ENCODE measurements at places on chromosomes 13 and 19.

DNA sequence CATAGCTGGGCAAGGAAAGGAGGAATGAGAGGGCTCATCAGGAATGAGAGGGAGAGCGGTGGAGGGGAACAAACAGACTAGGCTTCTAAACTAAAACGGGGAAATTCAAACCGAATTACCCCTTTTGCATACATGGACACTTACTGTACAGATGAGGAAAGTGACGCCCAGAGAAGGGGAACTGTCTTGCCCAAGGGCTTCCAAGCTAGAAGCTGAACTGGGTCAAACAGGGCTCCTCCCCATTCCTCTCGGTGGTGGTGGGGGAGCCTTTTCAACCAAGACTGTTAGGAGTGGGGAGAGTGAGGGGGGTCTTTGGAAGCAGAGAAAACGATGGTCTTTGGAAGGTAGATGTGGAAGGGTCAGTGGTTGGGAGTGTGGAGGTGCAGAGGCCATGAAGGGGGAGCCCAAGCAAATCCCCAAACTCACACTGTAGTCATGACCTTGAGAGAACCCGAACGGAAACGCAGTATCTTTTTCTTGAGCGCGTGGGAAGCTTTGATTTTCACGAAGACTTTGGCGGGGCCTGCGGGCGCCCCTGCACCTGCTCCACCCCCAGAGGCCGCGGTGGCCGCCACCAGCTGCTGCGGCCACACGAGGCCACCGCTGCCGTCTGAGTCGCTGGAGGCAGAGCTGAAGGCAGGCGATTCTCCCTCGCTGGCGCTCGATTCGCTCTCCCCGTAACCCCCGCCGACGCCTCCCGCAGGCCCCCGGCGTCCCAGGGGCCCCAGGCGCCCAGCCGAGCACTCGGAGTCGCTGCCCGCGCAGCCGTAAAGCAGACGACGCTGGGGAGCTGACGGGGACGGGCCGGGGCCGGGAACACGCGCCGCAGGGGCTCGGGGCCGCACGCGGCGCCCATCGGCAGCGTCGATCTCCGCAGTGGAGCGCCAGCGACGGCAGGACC is 12.3 kb upstream of the GNG8 start:
- DNase-seq = peak; percentile 56

- peak; percentile 47 for DNase-seq
Observed at GRCh38 chr13:109412283-109412901, 374.0 kb downstream of the IRS2 start.

DNA sequence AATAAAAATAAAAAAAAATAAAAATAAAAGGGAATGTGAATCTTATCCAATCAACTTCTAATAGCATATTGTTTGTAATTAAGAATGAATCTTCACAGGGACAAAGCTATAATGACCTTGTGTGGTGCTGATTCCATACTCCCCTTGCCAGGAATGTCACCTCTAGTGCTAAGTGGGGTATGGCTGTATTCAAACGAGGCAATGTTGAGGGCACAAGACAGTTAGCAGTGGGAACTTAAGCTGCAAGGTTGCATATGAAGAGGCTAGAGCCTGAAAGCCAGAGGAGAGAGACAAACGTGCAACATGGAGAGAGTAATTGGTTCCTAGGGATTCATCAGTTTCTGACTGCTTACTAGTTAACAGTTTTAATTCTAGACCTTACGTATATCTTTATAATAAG is 43.9 kb upstream of the CSNK1A1L start:
- DNase-seq = peak; percentile 9

- no peak for DNase-seq
Observed at GRCh38 chr13:40801255-40802217, 12.1 kb downstream of the SLC25A15 start.

DNA sequence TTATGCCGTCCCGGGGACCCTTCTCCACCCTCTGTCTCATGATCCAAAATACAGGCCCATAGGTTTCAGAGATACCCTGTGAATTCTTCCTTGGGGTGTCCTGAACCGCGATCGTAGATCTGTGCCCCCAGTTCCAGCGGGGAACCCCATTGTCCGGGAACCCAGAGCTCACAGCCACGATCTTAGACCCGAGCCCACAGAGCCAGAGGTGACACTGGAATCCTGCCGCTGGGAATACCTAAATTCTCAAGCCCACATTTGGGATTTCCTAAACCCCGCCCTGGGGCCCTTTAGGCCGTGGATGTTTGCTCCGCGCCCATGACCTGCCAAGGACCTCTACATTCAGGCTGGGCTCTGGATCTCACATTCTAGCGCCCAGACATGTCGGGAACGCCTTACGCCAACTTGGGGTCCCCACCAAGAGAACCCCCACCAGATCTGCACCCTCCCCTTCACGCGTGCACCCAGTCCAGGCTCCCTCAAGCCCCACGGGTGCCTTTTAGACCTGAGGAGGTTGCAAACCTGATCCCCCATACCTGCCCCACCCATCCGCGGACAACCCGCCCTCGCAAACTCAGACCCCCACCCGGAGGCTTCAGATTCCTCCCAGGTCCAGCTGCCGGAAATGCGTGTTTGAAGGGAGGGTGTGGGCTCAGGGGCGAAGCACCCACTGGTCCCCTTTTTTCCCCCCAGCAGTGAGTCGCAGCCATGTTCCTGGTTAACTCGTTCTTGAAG is 605 bp downstream of the CAPNS1 start:
- DNase-seq = peak; percentile 77

GRCh38 chr19:55801416-55801815 is 30.4 kb downstream of the NLRP11 start:
- DNase-seq = no peak

DNA sequence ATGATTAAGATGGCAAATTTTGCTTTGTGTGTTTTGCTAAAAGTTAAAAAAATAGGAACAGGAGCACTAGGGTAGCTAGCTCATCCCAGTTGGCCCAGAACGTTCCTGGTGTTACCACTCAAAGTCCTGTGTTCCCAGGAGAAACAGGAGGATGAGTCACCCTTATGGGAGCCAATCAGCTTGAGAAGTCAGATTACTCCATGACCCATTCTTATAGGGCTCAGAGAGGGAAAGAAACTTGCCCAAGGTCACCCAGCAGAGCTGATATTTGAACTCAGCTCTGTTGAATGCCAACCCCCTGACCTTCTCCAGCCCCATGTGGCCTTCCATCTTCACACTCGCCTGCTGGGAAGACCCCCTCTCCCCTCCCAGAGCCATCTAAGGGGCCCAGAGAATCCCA is 13.0 kb downstream of the NMRK2 start:
- no peak for DNase-seq

DNA sequence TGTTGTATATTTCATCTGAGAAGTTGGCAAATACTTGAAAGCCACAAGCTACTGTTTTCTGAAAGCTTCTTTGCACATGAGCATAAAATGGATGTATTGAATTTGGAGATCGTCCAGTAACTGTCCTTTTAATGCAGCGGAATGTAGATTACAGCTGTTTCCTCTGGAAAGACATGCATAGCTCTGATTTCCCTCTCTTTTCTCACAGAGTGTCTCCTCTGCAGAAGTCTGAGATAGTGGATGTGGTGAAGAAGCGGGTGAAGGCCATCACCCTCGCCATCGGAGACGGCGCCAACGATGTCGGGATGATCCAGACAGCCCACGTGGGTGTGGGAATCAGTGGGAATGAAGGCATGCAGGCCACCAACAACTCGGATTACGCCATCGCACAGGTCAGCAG is 283.0 kb downstream of the SHISA2 start:
- no peak for DNase-seq

DNA sequence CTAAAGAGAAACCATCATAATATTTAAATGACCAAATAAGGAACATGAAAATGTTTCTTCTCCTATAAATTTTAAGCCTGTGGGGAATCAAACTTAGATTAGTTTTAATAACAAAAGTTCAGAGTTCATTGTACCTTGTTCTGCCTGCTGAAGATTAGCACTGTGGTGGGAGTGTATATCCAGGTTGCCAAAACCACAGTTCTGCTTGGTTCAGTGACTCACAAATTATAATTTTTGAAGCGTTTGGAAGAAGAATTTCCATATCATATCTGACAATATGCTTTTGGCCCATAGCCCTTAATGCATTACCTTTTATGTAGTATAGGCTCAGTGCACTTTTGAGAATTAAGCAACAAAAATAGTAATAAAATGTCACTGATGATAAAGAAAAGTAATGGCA is 545.2 kb downstream of the GPC6 start:
- DNase-seq = no peak

All from iPS-NIHi11 (cell line).